Endothelial cell of umbilical vein (primary cell): ENCODE measurements at places on chromosomes 11 and 22. TPM values are rescaled to one million over a fixed set of nuclear protein-coding genes. Genes with fewer than 3 reads are reported as not detected.

Gene BLID
- 2.4 and 3.5 TPM in 2 replicates for total RNA-seq

Gene C22orf42
- total RNA-seq = not detected in 2 replicates

Gene SYCE3
- total RNA-seq = not detected in 2 replicates

Gene MFNG
- total RNA-seq = 188 and 197 TPM in 2 replicates

Gene ISX
- total RNA-seq = not detected in 2 replicates

Gene OR4A16
- total RNA-seq = not detected in 2 replicates

Gene STK33
- 1.6 and 3.4 TPM in 2 replicates for total RNA-seq

Gene LMF2
- total RNA-seq = 89.7 and 94.8 TPM in 2 replicates

GRCh38 chr11:35487532-35488078, 37.8 kb downstream of the PAMR1 start:
- H3K4me1 ChIP-seq = no peaks in the 10 kb centered on the region
- DNase-seq = peak; percentile 37
- H3K27me3 ChIP-seq = peaks cover 10% of the 10 kb centered on the region

- H3K4me3 ChIP-seq = no peak overlapping the region
- peak; percentile 27 for DNase-seq
- H3K27me3 ChIP-seq = peaks cover 3% of the 10 kb centered on the region
- no peaks in the 10 kb centered on the region for H3K36me3 ChIP-seq
- H3K4me1 ChIP-seq = peaks cover 22% of the 10 kb centered on the region
- no peak overlapping the region for H3K27ac ChIP-seq
Observed at GRCh38 chr11:123404676-123405075, 25.4 kb upstream of the GRAMD1B start.

GRCh38 chr11:83282084-83282716, 4.0 kb downstream of the CCDC90B start:
- no peaks in the 10 kb centered on the region for H3K27me3 ChIP-seq
- no peak overlapping the region for H3K27ac ChIP-seq
- peaks cover 9% of the 10 kb centered on the region for H3K4me1 ChIP-seq
- no peak overlapping the region for H3K4me3 ChIP-seq
- no peaks in the 10 kb centered on the region for H3K36me3 ChIP-seq

GRCh38 chr11:76560219-76560618, 110.3 kb downstream of the LRRC32 start:
- peak; percentile 70 for DNase-seq
- peaks cover 21% of the 10 kb centered on the region for H3K4me1 ChIP-seq
- H3K27me3 ChIP-seq = no peaks in the 10 kb centered on the region
- no peak overlapping the region for H3K4me3 ChIP-seq

DNA sequence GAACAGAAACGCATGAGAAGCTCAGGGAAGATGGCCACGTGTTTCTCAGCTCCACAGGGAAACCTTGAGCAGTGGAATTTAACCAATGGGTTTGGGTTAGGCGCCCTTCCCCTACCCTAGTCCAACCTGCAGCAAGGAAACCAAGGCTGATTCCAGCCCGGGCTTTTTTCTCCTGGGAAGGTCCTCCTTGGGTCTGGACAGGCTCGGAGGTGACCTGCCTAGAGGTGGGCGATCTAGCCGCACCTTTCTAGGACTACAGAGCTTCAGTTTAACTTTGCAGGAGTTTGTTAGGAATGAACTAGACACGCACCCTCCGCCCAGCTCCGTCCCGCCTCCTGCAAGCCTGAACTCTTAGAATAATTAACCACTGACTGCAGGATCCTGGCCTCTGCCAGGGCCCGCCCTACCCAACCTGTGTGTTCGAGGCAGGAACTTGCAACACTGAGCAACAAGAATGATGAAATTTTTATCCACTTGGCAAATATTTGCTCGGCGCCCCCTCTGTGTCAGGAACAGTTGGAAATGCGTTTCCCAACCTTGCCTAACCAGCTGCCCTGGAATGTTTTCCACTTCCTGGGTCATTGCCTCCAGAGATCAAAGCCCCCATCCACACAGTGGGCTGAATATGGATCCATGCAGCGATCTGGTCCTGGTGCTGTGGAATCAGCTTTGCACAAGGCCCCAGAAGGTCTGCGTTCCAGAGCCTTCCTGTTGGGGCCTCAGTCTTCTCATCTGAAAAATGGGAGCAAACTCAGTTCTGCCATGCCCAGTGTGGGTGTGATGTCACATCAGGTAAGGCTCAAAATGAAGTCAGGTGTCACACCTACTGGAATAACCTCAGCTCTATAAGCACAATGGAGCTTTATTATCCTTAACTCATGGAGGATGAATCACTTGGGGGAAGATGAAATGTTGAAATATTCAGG, 13.3 kb downstream of the MPST start:
- H3K27ac ChIP-seq = no peak overlapping the region
- H3K27me3 ChIP-seq = no peaks in the 10 kb centered on the region
- H3K4me1 ChIP-seq = peaks cover 9% of the 10 kb centered on the region
- H3K36me3 ChIP-seq = peaks cover 10% of the 10 kb centered on the region
- no peak overlapping the region for H3K4me3 ChIP-seq

- no peak for DNase-seq
- H3K27ac ChIP-seq = no peak overlapping the region
- no peak overlapping the region for H3K4me3 ChIP-seq
- no peaks in the 10 kb centered on the region for H3K4me1 ChIP-seq
- H3K27me3 ChIP-seq = no peaks in the 10 kb centered on the region
- H3K36me3 ChIP-seq = no peaks in the 10 kb centered on the region
Observed at GRCh38 chr11:124656774-124657630, 16.5 kb downstream of the SIAE start.

- no peak overlapping the region for H3K4me3 ChIP-seq
- peaks cover 37% of the 10 kb centered on the region for H3K27me3 ChIP-seq
- DNase-seq = no peak
- no peaks in the 10 kb centered on the region for H3K36me3 ChIP-seq
Observed at GRCh38 chr11:8015753-8016239, 28.7 kb downstream of the EIF3F start.

DNA sequence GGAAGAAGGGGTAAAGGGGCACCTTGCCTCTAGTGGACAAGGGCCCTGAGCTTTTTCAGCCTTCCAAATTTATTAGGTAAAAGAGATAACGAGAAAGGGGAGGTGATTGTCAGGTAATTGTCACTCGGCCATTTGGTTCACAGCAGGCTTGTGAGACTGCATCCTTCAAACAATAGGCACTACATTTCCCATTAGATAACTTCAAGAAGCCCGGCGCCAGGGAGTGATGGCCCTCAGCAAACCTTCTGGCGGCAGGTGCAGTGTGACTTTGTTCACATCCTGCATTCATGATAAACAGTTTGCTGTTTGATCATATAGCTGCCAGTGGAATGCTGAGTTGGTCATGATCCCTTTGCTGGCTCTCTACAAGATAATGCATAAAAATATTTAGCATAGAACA, 185.1 kb downstream of the CWF19L2 start:
- DNase-seq = no peak
- no peaks in the 10 kb centered on the region for H3K36me3 ChIP-seq
- H3K27ac ChIP-seq = no peak overlapping the region
- no peak overlapping the region for H3K4me3 ChIP-seq
- H3K27me3 ChIP-seq = no peaks in the 10 kb centered on the region
- no peaks in the 10 kb centered on the region for H3K4me1 ChIP-seq

DNA sequence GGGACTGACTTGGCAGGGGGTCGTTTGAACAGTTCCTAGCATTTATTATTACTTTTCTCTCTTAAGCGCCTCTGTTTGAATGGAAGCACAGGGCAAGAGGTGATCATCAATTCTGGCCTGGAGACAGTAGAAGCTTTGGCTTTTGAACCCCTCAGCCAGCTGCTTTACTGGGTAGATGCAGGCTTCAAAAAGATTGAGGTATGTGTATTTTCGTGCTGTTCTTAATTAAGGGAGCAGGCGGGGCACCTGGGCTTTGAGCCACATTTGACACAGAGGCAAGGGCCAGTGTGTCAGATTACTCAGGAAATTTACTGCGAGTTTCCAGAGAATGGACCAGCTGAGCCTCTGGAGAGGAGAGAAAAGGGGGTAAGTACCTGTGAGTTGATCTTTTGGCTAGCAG, 102.4 kb upstream of the SORL1-AS1 start:
- H3K36me3 ChIP-seq = no peaks in the 10 kb centered on the region
- no peaks in the 10 kb centered on the region for H3K4me1 ChIP-seq
- DNase-seq = no peak
- H3K4me3 ChIP-seq = no peak overlapping the region

- H3K27ac ChIP-seq = no peak overlapping the region
- H3K36me3 ChIP-seq = no peaks in the 10 kb centered on the region
- H3K4me3 ChIP-seq = no peak overlapping the region
- H3K4me1 ChIP-seq = no peaks in the 10 kb centered on the region
- H3K27me3 ChIP-seq = no peaks in the 10 kb centered on the region
- DNase-seq = no peak
Observed at GRCh38 chr11:131356206-131356605, 14.2 kb upstream of the NTM start.

DNA sequence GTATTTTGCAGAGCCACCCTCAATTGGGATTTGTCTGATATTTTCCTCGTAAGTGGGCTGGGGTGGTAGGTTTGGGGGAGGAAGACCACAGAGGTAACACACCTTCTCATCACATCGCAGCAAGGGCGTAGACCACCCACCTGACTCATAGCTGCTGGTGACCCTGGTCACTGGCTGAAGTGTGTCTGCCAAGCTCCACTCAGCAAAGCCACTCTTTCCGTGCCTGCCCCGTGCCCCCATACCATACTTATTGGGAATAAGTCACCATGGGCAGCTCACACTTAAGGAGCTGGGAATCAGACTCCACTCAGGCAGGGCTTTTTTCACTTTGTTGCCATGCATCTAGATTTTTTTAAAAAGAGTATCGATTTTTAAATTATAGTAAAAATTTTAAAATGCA, 111.6 kb downstream of the PHF21B start:
- H3K36me3 ChIP-seq = no peaks in the 10 kb centered on the region
- no peak for DNase-seq
- H3K4me1 ChIP-seq = no peaks in the 10 kb centered on the region
- no peak overlapping the region for H3K27ac ChIP-seq
- no peak overlapping the region for H3K4me3 ChIP-seq

GRCh38 chr11:1299621-1300020, 9.8 kb downstream of the TOLLIP start:
- H3K27ac ChIP-seq = no peak overlapping the region
- no peak for DNase-seq
- H3K27me3 ChIP-seq = no peaks in the 10 kb centered on the region
- H3K4me1 ChIP-seq = peaks cover 6% of the 10 kb centered on the region

DNA sequence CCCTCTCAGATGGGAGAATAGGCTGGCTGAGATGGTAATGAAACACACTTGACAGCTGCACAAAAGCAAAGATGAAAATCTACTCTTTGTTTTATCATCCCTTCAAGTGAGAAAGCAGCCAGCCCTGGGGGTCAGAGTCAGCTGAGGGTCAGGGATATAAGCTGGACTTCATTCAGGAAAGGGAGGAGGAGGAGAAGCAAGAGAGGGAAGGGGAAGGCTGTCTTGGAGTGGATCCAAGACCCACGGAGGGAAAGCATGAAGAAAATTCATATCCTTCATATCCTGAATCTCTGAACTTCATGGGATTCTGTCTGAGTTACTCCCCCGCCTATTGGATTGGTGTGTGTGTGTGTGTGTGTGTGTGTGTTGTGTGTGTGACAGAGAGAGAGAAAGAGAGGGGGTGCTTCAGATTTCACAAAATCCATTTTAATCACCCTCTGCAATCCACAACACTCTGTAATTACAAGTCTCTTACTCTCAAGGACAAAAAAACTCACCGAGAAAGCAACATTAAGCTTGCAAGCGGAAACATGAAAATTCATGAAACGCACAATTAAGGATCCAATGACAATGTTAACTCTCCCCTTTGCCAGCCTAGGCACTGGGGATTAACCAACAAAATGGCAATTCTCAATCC, 327.7 kb downstream of the TENM4 start:
- H3K36me3 ChIP-seq = no peaks in the 10 kb centered on the region
- H3K4me3 ChIP-seq = no peak overlapping the region
- no peak for DNase-seq
- no peak overlapping the region for H3K27ac ChIP-seq
- no peaks in the 10 kb centered on the region for H3K4me1 ChIP-seq

- no peaks in the 10 kb centered on the region for H3K4me1 ChIP-seq
- H3K36me3 ChIP-seq = no peaks in the 10 kb centered on the region
- H3K27ac ChIP-seq = no peak overlapping the region
- H3K4me3 ChIP-seq = no peak overlapping the region
- H3K27me3 ChIP-seq = no peaks in the 10 kb centered on the region
- DNase-seq = no peak
Observed at GRCh38 chr11:86313793-86314192, 11.8 kb downstream of the HIKESHI start.

DNA sequence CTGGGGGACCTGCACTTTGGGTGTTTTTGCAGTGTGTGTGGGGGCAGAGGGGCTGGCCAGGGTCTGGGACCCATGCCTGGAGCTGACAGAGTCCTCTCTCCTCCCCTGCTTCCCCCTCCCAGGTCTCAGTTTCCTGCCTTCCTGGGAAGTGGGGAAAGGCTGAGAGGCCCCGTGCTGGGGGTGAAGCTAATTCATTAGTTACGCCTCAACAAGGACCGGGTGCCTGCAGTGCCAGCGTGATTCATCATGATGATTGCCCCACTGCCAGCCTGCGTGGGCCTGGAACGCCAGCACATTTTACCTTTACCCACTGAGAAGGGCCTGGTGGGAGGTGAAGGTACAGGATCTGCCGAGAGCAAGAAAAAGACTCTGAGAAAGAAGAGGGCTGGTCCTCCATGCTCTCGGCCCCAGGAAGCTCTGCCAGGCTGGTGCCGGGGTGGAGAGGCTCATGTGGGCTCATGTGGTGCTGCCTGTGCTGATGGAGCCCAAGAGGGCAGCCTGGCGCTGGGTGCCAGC, 2.9 kb upstream of the LRRC10B start:
- H3K27me3 ChIP-seq = peaks cover 41% of the 10 kb centered on the region
- H3K36me3 ChIP-seq = no peaks in the 10 kb centered on the region
- H3K4me1 ChIP-seq = no peaks in the 10 kb centered on the region
- H3K27ac ChIP-seq = no peak overlapping the region
- no peak for DNase-seq
- H3K4me3 ChIP-seq = no peak overlapping the region

DNA sequence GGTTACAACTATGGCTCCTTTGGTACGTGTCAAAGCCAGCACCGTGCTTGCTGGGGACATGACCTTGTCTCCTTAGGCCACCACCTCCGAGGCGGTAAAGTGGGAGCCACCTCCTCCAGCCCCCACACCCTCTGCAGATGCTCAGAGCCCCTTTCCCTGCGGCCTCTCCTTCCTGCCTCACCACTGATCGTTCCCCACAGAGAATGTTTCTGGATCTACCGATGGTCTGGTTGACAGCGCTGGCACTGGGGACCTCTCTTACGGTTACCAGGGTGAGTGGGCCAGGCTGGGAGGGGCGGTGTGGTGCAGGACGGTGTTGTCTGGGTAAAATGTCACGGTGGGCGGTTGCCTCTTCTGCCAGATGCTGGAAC, 8.9 kb downstream of the SIDT2 start:
- no peaks in the 10 kb centered on the region for H3K4me1 ChIP-seq
- DNase-seq = no peak
- no peak overlapping the region for H3K27ac ChIP-seq
- H3K4me3 ChIP-seq = no peak overlapping the region
- H3K27me3 ChIP-seq = no peaks in the 10 kb centered on the region

- no peak for DNase-seq
- peaks cover 36% of the 10 kb centered on the region for H3K4me1 ChIP-seq
- peak overlapping the region; percentile 9 for H3K27ac ChIP-seq
- no peak overlapping the region for H3K4me3 ChIP-seq
Observed at GRCh38 chr11:9753021-9753420, 89.1 kb downstream of the SWAP70 start.
